Stimulated activated CD8-positive, alpha-beta memory T cell treated with anti-CD3 and anti-CD28 coated beads, Interleukin-4, amount 100 ng/mL, for 24 hours (primary cell): ENCODE measurements at places on chromosomes 3 and 15.

DNA sequence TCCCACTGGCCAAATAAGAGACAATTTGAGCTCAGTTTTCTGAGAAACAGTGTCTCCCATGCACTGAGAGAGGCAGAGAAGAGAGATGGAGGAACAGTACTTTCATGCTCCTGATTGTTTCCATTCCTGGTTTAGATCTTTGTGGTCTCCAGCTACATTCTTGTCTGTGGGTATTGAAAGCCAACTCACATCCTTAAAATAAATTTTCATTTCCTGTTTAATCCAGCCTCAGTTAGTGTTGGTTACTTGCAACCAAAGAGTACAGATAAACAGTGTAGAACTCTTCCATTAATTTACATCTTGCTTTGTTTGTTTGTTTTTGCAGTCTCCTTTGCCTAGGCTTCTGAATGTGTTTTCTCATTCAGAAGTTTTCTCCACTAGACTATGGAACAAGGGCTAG lies 123.7 kb upstream of the CLSTN2 start:
- DNase-seq: no peak

- no peak for DNase-seq
Observed at GRCh38 chr15:66713843-66714508, 11.9 kb downstream of the SMAD6 start.

- no peak for DNase-seq
Observed at GRCh38 chr3:133857767-133858166, 37.9 kb downstream of the RAB6B start.

DNA sequence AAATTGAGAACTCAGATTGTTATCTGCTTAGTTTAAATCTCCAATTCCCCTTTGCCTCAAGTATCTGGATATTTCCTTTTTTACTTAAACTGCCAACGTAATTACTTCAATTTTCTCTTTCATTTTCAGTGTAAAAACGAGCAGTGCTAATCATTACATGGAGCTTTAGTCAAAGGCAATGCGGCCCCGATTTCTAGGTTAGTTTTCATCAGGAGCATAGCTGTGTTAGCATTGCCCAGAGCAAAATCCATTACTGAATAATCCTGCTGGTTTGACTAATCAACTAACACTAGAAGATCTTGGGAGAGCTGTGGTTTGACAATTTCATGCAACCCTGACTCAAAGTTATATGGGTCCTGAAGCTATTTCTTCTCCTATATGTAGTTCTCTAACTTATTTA lies 46.2 kb downstream of the ZPLD1 start:
- DNase-seq: no peak

DNA sequence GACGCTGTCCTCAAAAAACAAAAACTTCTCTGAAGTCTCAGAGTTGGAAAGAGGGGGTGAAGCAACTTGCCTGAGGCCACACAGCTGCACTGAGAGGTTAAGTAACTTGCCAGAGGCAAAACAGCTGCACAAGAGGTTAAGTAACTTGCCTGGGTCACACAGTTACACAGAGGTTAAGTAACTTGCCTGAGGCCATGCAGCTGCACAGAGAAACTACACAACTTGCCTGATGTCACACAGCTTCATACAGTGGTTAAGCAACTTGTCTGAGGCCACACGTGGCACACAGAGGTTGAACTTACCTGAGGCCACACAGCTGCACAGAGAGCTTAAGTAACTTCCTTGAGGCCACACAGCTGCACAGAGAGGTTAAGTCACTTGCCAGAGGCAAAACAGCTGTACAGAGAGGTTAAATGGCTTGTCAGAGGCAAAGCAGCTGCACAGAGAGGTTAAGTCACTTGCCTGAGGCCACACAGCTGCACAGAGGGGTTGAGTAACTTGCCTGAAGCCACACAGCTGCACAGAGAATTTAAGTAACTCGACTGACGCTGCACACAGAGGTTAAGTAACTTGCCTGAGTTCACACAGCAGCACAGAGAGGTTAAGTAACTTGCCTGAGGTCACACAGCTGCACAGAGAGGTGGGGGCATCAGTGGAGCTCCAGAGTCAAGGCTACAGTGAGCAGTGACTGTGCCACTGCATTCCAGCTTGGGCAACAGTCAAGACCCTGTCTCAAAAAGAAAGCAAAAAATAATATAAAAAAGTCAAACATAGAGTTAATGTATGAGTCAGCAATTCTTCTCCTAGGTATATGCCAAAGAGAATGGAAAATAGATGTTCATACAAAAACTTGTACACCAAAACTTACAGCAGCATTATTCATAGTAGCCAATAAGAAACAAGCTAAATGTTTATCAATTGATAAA lies 12.0 kb upstream of the ACAD9 start:
- no peak for DNase-seq

- no peak for DNase-seq
Observed at GRCh38 chr3:127536830-127537812, 53.4 kb downstream of the TPRA1 start.

- no peak for DNase-seq
Observed at GRCh38 chr15:68404056-68404798, 27.7 kb downstream of the ITGA11 start.

GRCh38 chr3:175477651-175478224 lies 618.6 kb downstream of the NAALADL2 start:
- no peak for DNase-seq

GRCh38 chr3:114034211-114034610 lies 22.1 kb downstream of the CCDC191 start:
- DNase-seq: no peak

DNA sequence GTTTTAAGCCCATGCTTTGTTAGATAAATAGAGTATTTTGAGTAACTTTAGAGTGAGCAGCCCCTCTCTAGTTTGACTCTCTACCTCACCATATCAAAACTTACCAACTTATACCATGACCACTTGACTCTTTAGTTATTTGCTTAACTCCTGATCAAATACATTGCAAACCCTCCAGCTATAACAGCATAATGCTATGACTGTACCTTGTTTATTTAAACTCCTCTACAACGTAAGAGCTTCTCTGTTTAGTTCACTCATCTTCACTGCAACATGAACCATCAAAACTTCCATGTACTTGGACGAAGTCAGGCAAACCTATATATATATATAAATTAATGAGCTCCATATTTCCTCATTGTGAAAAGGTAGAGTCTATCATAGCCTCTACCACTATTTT lies 218.2 kb downstream of the DPH6 start:
- no peak for DNase-seq

- no peak for DNase-seq
Observed at GRCh38 chr15:69810431-69811354, 287.0 kb downstream of the TLE3 start.

- no peak for DNase-seq
Observed at GRCh38 chr15:25797936-25798901, 64.9 kb downstream of the ATP10A start.

DNA sequence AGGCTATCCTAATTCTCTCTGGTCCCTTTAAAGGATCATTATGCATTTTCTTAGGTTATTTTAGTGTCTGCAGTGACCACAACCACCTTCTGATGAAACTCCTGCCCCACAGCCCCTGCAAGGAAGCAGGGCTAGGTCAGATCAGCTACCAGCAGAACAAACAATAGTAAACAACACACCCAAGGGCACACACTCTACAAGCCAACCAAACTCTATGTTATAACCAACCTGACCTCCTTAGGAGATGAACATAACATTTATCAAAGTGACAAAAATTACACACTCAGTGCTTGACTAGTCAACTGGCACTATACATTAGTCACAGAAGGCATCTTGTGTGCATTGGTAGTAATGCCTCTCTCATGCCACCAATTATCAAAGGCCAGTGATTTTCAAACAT lies 17.3 kb downstream of the DENND6A start:
- no peak for DNase-seq

DNA sequence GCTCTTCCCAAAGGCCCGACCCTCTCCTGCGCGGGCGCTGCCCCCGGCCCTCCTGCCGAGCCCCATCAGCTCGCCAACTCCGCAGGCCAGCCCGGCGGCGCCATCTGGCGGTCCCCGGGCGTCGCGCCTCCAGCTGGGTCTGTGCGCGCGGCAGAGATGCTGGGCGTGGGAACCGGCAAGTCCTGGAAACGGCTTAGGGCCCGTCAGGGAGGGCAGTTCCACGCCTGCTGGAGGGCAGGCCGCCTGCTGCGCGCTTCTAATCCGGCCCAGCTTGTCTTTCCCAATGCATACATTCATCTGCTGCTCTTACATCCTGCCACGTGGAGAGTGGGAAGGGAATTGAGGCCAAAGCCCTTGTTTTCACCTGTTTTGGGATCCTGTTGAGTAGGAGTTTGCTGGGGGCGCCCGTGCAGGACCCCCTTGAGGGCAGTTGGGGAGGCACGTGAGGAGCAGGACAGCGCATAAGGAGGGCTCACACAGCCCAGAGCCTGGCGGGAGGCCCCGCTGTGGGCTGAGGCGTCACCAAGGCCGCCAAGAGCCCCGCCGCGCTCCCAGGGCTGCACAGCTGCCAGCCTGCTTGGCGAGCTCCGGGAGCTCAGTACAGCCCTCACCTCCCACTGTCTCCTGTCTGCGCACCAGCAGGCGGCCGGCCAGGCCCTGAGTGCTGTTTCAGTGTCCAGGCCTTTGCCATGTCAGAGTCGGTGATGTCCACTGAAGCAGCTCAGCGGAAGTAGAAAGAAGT lies 165.6 kb downstream of the NSMCE3 start:
- peak; percentile 38 for DNase-seq

DNA sequence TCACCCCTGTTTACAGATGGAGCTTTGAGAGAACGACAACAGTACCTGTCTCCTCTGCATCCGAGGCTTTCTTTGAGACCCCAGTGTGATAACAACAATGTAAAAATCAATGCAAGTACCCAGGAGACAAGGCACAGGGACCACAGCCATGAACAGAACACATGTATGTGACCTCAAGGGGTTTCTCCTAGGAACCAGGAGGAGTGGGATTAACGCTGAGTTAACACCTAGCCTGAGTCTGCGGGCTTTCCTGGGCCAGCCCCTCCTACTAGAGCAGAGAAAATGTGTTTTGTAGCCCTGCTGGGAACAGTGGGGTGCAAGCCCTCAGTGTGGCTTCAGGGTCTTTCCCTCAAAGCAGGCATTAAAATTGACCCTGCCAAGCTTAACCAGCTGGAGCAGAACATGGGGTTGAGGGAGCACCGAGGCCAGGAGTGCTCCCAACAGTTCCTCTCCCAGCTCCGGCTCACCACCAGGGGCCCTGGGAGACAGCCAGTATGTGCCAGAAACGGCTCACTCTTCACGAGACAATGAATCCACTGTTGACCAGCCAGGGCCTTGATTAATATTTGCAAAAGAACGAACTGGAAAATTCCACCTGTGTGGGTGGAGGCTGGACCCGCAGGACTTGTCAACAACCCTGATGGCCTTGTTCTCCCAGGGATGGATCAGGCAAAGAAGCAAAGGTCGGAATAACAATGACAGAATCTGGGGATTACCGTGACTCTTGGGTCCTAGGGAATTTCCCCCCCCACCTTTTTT lies 3.6 kb downstream of the CHDH start:
- no peak for DNase-seq

- DNase-seq: no peak
Observed at GRCh38 chr3:24933401-24933800, 438.8 kb upstream of the THRB start.

DNA sequence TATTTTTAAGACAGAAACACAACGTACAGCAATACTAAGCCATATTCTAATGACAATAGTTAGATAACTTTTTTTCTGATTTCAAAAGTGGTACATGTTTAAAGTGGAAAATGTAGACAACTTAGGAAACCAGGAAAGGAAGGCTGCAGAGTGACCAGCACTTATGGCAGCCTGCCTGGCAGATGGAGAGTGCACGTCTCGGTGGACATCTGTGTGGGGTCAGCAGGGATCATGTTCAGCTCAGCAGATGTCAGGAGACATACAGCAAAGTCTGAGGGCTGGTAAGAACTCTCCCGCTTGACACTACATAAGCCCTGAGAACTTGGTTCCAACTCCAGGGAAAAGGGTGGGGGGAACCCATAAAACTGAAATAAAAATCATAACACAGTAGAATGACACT lies 128.6 kb upstream of the ADPGK start:
- DNase-seq: no peak

- DNase-seq: no peak
Observed at GRCh38 chr3:901953-902778, 190.7 kb upstream of the CNTN6 start.

DNA sequence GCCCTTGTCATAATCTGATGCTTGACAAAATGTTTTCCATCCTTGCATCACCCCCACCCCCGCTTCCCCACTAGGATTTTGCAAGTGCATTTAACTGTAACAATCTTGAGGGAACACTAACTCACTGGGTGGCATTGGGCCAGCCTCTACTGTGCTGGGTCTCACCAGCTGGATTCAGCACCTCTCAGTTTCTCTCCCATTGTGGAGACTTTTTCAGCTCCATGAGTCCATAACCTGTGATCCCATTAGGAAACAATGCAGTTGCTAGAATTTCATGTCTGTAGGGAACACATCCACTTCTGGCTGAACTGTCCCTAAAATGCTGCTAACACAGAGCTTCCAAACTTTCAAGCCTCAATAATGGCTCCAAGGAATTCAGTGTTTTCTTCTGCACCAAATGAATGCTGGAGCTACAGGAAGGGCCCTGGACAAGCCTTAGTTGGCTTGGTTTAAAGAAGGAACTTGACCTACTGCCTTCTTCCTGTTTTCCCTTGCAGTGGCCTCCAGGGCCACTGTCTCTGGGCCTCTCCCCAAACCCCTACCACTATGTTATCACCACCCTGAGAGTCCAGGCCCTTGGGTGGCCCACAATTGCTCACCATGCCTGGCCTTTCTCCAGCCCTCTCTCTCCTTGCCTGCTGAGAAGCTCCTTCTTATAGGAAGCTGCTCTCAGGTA lies 15.6 kb downstream of the CYP19A1 start:
- no peak for DNase-seq

- DNase-seq: no peak
Observed at GRCh38 chr15:76730262-76730661, 174.9 kb downstream of the SCAPER start.

DNA sequence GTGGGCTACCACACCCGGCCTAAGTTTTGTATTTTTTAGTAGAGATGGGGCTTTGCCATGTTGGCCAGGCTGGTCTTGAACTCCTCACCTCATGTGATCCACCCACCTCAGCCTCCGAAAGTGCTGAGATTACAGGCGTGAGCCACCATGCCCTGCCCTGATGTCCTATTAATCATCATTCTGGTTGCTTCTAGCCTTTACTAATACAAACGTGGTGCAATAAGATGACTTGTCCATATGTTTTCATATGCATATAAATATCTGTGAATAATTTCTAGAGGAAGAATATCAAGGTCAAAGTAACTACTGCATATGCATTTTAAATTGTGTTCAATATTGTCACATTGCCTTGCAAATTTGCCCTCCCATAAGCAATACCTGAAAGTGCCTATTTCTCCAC lies 25.5 kb upstream of the PDHB start:
- DNase-seq: no peak

DNA sequence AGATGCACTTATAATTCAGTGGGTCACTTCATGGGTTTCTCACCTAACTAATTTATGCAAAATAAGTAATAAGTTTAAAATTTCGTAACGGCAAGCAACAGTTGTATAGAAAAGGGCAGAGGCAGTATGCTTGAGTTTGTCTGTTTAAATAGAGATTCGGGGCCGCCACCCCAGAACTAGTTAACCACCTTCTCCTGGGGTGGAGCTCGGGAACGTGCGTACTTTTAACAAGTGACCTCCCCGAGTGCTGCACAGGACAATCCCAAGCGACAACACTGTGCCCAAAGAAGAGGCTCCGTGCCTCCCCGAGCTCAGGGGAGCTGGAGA lies 439 bp downstream of the SSR3 start:
- DNase-seq: no peak
